Stimulated activated CD4-positive, alpha-beta T cell treated with anti-CD3 and anti-CD28 coated beads, Interleukin-15, amount 100 ng/mL, for 48 hours (primary cell): ENCODE measurements at places on chromosomes 1 and 21.

DNA sequence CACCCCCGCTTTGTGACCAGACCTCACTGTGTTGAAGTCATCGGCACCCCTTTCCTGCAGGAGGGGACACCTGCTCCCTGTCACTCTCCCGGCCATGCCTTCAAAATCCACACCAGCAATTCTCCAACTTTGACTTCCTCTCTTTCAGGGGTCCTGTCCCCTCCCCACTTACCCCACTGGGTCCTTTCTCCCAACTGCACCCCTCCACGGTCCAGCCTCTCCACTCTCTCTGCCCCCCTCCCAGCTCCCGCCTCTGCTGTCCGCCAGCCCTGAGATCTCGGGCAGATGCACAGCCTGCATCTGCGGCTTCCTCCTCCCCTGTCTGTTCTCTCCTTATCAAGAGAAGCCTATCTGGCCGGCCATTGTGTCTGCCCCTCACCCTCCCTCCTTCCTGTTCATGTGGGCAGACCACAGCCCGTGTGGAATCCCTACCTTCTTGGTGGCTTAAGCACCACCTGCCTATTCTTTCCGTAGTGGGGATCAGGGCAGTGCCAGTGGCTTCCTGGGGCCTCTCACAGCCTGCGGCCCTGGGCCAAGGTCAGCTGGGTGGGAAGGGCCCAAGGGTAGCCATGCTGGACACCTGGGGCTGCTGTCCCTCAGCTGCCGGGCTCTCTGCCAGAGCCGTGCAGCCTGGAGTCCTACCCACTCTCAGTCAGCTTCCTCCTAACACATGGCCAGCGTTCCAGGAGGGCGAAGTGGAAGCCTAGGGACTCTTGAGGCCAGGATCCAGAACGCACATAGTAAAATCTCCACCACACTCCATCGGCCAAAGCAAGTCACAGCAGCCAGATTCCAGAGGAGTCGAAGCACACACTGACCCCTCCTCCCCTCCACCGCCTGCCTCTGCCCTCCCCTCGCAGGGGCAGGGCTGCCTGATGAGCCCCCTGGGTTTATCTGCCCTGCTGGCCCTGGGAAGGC lies 5.1 kb upstream of the HES4 start:
- no peak for DNase-seq

- DNase-seq: no peak
These were observed 51.5 kb upstream of the GCLM start for GRCh38 chr1:93960641-93961147.

- no peak for DNase-seq
These were observed 74.8 kb upstream of the PDE4B start for GRCh38 chr1:65717815-65718454.

GRCh38 chr1:95547005-95547404 lies 313.0 kb downstream of the RWDD3 start:
- DNase-seq: no peak

- no peak for DNase-seq
These were observed 17.6 kb upstream of the MCL1 start for GRCh38 chr1:150596976-150597375.

DNA sequence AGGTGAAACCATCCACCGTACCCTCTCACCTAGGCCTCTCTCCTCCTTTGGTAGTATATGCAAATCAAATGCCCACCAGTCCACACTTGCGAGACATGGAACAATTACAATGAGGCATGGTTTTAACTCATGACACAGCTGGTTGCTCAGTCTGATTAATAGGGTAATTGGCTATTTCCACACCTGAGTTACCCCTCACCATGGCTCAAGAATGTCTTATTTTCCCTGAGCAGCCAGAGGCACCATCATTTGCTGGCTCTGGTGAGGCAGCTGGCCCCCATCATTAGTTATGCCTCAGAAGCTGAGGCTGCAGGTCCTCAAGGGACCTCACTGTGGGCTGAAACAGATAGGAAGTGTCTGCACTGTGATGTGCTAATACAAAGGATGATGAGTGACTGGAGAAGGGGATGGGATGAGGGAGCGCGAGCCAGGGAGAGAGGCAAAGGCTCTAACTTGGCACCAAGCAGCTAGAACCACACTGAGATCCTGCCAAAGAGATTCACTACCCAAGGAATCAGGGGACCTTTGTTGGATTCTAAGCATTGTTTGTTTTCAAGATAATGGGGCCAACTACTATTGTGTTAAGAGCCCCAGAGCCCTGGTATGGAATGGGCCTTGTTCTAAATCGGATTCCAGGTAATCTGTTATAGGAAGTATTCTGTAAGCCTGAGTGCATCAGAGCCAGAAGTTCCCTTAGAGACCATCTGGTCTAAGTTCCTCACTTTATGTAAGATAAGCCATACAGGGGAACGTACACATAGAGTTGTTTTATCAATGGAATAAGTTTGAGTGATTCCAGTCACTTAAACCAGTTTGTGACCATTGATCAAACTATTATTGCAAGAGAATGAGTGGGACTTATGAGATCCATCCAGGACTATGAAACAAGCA lies 80.0 kb upstream of the CNTN2 start:
- DNase-seq: no peak

- no peak for DNase-seq
These were observed 294.6 kb downstream of the TTLL7 start for GRCh38 chr1:83704350-83704749.

- no peak for DNase-seq
These were observed 53.4 kb upstream of the IFFO2 start for GRCh38 chr1:19009882-19010321.

DNA sequence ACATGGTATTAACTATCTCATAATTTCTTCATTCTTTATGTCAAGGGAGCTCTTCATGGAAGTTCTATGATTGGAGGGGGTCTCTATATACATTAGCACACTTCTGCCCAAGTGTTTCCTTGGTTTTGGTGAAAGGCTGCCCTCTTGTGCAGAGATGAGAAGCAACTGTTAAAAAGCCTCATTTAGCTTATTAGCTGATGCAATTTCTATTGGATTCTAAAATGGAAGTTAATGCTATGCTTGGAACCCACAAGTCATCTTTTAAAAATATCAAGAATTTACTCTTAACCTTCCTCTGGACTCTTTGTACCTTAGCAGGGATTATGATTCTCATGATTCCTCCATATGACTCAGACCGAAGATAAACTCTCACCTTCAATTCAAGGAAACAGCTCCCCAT lies 328.9 kb downstream of the PTBP2 start:
- no peak for DNase-seq

DNA sequence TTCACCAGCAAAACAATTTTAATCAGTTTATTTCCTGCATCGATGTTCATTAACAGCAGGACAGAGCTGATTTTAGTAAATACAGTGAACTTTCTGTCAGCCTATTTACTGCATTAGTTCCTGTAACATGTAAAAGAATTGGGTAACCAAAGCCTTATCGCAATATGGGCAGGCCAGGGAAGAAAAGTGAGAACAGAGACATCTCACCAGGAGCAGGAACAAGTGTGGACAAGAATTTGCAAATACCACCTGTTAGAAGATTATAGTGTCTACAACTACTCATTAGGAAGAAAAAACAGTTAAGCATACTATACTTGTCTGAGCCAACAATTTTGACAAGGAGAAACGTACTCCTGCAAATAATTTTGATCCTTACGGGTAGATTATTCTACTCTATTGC lies 1293.9 kb downstream of the PLA2G4A start:
- DNase-seq: no peak

GRCh38 chr1:154629061-154629674 lies 21.2 kb upstream of the ADAR start:
- DNase-seq: no peak

- no peak for DNase-seq
These were observed 18.2 kb downstream of the KIF17 start for GRCh38 chr1:20699558-20699957.

DNA sequence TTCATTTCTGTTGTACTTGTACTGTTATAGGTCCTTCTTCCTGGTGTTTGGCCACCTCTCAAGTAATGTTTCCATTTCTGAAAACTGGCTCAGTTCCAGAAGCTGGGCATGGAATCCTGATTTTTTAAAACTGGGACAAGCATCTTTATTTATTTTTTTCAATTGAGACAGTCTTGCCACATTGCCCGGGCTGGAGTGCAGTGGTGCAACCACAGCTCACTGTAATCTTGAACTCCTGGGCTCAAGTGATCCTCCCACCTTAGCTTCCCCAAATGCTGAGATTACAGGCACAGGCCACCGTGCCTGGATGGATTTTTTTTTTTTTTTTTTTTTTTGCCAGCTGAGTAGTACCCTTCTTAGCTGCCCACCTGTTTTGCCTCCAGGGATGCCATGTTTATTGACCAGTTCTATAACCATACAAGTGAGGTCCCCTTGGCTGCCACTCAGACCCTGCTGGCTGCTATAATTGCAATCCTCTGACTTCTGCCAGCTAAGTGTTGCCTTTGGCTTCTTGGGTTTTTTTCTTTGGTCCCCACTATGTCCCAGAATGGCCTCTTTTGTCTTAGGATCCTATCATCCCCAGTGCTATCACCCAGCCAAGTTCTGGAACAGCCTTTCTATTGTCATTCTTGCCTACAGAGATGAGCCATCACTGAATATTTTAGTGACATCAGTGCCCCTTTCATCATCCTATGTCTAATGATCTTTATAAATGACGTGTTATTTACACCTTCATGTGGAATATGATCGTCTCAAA lies 3.9 kb upstream of the DIP2A start:
- DNase-seq: no peak
